Left lobe of liver (tissue), 2 donors: ENCODE measurements at places on chromosomes 13 and 19. TPM values are rescaled to one million over a fixed set of nuclear protein-coding genes. Genes with fewer than 3 reads are reported as not detected.

DNA sequence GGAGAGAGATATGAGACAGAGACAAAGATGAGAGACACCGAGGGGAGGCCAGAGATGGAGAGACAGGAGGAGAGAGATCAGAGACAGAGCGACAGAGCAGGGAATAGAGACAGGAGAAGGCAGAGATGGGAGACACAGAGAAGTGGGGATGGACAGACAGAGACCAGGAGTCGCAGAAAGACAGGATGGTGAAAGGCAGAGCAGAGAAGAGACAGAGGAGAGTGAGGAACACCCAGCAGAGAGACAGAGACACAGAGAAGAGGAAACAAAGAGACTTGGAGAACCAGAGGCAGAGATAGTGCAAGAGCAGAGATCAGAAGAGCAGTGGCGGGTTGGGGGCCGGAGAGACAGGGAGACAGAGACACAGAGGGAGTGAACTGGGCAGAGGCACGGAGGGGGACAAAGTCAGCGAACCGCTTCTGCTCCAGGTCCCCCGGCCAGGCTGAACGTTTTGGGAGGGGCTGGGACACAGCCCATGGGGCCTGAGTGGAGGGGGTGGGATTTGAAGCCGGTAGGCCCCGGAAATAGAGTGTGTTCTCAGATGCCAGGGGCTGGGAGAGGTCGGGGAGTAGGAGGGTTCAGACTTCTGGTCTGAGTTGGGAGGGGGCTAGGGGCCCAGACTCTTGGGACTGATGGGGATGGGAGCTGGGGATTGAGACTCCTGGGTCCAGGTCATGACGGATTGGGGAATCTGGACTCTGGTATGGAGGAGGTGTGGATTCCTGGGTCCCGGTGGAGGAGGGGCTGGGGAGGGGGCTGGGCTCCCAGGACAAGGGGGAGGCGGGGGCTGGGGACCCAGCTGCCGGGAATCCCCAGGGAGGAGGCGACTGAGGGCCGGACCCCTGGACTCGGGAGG lies 654 bp downstream of the ZNF579 start:
- no peak for DNase-seq

DNA sequence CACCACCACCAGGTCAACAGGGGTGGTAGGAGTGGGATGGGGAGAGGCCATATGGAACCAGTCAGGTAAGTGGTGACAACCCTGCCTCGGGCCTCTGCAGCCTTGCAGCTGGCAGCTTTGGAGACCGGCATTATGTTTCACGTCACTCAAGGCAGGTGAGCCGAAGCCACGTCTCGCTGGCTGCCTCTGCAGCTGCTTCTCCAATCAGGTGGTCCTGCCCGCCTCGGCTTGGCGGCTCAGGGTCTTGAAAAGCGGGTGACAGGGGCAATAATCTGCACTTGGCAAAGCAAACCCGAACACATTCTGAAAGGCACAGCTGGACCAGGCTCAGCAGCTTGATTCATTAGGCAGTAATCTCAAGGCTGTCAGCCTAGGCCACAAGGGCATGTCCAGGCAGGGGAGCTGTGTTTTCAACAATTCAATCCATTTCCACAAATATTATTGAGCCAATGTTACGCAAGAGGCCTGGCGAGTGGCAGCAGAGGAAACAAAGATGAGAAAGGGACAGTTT lies 77.4 kb upstream of the PCDH8 start:
- DNase-seq, result no peak

Gene NOVA2
- 2.0 TPM for total RNA-seq

DNA sequence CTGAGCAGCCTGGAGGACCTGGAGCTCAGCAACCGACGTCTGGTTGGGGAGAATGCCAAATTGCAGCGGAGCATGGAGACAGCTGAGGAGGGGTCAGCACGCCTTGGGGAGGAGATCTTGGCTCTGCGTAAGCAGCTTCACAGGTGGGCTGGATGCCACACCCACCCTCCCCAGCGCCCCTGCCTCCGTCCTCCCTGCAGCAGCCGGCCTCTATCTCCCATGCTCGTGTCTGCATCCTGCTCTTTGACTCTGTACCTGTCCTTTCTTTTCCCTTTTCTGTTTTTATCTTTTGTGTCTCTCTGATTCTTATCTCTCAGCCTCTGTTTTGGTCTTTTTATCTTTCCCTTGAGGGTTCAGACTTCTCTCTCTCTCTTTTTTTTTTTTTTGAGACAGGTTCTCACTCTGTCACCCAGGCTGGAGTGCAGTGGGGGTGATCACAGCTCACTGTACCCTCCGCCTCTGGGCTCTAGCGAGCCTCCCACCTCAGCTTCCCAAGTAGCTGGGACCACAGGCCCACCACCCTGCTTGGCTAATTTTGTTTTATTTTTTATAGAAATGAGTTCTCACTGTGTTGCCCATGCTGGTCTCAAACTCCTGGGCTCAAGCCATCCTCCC lies 10.1 kb downstream of the KASH5 start:
- DNase-seq, result no peak

Gene FLT1
- total RNA-seq, result 12.6 TPM

Gene HCN2
- total RNA-seq, result 0.30 TPM

DNA sequence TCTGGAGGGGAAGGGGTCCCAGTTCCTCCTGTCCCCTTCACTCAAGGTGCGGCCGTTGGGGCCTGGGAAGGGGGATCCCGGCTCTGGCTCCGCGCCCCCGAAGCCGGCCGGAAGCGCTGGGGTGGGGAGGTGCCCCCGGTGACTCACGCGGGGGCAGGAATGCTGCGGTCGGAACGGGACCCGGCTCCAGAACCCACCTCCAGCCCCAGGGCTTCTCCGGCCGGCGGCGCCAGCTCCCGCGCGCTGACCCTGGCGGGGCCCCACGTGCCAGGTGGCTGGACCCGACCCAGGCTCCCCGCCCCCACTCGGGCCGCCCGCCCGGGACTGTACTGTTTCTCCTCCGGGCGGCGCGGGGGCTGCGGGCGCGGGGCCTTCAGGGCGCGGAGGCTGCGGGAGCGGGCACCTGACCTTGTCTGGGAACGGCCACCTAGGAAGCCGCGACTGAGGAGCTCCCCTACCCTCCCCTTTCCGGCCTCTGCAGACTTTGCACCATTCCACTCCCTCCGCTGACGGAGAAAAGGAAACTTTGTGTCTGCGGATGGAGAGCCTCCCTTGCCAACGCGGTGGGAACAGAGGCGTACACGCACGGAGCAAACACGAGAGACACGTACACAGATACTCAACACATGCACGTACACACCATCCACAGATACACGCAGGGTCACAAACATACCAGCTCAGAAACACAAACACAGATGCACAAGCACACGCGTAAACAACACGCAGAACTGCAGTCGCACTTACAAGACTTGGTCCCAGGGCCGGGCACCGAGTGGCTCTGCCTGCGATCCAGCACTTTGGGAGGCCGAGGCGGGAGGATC lies 7.2 kb downstream of the AXL start:
- DNase-seq, result peak; percentile 66

Gene ZNF837
- total RNA-seq, result 2.9 TPM

GRCh38 chr13:23748109-23748990 lies 140.8 kb downstream of the MIPEP start:
- no peak for DNase-seq

DNA sequence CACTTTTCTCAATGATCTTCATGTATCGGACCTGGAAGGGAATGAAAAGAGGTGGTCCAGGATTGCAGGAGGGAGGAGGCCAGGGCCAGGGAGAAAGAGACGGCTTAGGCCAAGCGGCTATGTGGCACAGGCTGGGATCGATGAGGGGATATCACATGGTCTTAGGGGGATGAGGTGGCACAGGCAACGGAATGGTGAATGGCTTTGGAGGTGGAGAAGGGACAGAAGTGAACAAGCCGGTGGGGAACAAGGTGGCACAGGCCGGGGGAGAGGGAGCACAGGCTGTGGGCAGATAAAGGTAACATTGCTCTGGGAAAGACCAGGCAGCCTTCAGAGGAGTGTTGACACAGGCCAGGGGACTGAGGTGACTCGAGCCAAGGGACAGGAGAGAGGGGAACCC lies 5.7 kb upstream of the CDKN2D start:
- DNase-seq, result no peak

- no peak for DNase-seq
Measured at GRCh38 chr13:42364613-42365000, 92.7 kb downstream of the AKAP11 start.

DNA sequence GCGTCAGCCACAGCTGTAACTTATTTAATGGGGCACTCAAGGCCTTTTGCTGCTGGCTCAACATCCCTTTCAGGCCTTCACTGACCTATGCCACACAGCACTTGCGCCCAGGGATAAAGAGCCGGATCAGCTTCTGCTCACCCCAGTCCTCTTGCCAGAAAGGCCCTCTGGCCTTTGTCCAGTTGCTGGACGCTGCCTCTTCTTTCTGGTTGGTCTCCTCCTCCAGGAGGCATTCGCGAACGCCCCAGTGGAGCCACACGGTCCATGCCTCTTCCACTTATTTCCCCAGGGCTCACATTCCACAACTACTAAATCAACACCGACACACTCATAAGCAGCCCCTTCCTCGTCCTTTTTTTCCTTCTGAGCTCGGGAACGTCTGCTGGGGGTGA lies 3.7 kb upstream of the ZNF329 start:
- peak; percentile 73 for DNase-seq
